DMS79 (cell line): ENCODE measurements at places on chromosomes 3 and 15.

DNA sequence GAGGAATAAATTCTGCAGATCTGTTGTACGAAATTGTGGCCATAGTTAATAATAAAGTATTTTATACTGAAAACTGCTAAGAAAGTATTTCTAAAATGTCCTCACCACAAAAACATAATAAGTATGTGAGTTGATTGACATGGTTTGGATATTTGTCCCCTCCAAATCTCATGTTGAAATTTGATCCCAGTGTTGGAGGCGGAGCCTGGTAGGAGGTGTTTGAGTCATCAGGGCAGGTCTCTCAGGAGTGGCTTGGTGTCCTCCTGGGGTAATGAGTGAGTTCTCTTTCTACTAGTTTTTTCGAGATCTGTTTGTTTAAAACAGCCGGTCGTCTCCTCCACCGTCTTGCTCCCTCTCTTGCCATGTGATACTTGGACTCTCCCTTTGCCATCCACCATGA lies 424.1 kb upstream of the KCNMB2 start:
- DNase-seq = no peak

- no peak for DNase-seq
Observed at GRCh38 chr3:9913601-9914000, 3.3 kb upstream of the IL17RC start.

GRCh38 chr15:75328493-75329314 lies 7.2 kb upstream of the COMMD4 start:
- no peak for DNase-seq

DNA sequence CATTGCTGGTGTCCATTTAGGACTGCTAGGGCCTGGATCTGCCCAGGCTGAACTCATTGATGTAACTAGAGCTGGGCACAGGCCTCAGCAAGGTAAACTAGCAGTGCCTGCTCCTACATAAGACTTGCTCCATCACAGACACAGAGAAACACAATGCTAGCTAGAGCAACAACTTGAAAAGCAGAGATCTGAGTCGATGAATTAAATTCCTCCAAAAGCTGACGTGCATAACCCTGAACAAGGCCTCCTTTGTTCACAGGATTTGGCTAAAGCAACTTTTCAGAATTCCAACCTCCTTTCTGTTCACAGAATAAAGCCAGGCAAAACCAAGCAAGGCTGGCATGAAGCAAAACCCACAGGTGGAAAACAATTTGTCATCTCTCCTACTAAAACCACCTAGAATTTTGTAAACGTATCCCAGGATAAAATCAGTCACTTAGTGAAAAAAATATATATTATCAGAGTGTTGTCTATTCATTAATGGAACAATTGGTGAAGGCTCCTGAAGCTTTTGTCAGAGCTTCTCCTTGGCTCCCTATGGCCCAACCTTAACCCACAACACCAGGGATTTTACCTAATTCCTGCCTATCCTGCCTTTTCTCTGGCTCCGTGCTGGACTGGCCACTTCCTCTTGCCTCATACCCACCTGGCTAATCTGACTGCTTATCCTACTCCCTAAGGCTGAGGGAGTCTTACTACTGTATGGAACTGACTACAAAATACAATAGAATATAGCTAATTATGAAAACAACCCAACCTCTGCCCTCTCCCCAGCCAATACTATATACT lies 39.9 kb downstream of the PLCH1 start:
- DNase-seq = no peak

- DNase-seq = no peak
Observed at GRCh38 chr15:89282631-89283030, 38.9 kb downstream of the FANCI start.

DNA sequence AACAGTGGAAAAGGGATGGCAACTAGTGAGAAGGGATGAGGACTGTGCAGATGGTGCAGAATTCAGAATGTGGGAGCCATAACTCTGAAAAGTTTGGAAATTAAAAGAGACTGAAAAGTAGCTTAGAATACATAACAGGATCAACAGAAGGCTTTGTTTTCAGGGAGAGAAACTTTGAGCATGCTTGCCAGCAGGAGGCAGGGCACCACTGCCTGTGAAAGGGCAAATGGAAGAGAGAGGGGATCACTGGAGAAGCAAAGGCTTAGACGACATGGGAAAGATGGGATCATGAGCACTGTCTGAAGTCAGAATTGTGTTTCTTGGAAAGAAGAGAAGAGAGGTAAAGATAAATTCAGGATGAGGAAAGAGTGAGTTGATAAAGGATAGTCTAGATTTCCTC lies 99.6 kb downstream of the ABI3BP start:
- no peak for DNase-seq

GRCh38 chr15:49620658-49621368 lies at the start of the genes DTWD1 and FAM227B:
TSS of gene DTWD1 (plus strand) at chr15:49621048. CDS start at chr15:49625168, 4,120 bp downstream.
TSS of gene FAM227B (minus strand) at chr15:49620818. CDS start at chr15:49615171, 5,647 bp downstream.
- peak; percentile 71 for DNase-seq

DNA sequence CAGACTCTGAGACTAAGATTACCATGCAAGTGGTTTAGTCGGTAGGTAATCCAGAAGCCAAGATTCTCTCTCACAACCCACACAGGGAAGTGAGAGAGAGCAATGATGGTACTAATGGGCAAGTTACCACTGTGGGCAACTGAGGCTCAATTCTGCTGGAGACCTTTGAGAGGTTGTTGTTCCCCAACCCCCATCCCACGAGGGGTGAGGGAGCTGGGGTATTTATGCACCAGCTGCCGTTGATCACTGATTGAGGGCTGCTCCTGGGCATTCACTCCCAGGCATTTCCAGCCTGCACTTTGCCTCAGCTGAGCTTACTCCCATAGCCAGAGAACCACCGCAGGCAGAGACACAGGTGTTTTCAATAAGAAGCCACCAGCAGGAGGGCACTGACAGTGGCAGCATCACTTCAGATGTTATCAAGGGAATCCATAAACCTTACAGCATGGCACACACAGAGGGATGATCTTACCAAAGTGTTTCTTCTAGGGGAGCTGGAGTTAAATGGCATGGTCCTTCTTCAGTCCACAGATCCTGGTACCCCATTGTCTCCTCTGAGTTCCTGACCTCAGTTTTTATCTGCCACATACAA lies 15.0 kb upstream of the CCDC174 start:
- no peak for DNase-seq

DNA sequence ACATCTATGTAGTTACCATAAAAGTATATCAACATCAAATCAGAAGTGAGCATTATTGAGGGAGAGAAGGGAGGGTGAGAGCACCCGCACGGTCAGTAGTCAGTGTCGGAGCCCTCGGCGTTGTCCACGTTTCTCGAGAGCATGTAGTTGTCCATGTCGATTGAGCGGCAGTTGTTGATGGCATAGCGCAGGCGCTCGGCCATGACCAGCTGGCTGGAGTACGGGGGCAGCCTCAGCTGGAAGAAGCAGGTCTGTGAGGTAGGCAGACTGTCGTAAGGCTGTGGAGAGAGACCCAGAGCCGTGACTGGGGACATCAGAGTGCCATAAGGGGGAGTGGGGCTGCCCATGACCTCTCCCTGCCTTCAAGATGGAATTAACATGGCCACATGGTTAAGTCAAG lies 11.8 kb downstream of the FBXL22 start:
- no peak for DNase-seq

DNA sequence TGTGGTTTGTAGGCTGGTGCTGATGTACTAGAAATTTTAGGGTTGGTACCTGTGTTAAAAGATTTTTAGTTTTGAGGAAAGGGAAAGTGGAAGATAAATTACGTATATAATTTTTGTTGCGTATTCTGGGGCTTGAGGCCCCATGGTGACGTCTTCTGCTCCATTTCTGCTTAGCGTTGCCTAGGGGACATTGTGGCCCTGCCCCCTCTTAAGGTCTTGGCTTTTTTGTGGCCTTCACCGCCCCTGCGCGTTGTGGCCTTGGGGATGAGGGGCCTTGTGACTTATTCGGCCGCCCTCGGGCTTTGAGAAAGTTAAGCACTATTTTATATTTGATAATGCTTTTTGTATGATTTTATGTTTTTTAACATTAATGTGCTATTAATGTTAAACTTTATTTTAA lies 182.0 kb downstream of the KLF13 start:
- DNase-seq = no peak

DNA sequence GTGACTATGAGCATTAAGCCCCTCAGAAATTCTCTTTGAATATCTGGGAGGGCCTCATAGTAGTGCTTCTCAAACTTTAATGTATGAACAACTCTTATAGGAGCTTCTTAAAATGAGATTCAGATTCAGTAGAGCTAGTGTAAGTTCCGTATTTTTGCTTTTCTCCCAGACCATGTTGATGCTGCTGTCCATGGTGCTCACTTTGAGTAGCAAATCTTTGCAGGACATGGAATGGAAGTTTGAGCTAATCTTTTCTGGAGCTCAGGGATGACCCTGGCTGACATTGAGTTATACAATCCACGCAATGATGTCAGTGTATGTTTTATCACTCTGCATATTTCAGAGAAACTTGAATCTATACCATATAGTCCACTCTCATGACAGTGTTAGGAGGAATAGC lies 134.2 kb downstream of the OTOL1 start:
- DNase-seq = no peak

GRCh38 chr3:168121184-168122017 lies 25.7 kb upstream of the GOLIM4 start:
- no peak for DNase-seq

GRCh38 chr3:97432914-97433313 lies 331.6 kb upstream of the ARL6 start:
- DNase-seq = no peak

- no peak for DNase-seq
Observed at GRCh38 chr3:14210290-14210688, 31.7 kb downstream of the LSM3 start.

DNA sequence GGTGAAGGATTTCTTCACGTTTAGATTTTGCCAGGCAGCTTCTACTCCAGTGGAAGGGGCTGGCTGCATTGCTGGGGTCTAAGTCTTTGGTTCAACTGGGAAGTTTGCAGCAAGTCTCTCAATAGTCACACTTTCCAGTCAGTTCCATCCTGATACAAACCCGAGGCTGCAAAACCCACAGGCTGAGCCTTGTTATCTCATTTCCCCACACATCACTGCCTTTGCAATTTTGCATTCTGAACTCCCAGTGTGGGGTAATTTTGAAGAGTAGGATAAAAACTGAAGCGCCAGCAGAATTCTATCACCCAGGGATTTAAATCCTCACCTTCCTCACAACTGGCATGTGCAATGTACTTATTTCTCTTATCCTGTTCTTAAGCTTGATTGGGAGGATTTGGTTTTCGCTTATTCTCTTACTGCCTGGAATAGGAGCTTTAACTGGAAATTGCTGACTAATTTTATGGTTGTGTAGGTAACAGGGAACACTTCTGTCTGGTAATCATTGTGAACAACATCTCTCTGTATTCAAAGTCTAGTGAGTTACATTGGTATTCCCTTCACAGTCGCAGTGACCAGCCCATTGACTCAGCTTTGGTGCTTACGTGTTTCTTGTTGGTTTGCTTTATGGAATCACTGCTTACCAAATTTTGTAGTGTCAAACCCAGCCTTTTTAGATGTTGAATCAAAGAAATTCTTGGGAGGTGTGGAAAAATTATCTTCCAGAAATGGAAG lies 142.0 kb upstream of the TOPAZ1 start:
- no peak for DNase-seq

- no peak for DNase-seq
Observed at GRCh38 chr3:41900265-41900664, 61.6 kb downstream of the ULK4 start.

DNA sequence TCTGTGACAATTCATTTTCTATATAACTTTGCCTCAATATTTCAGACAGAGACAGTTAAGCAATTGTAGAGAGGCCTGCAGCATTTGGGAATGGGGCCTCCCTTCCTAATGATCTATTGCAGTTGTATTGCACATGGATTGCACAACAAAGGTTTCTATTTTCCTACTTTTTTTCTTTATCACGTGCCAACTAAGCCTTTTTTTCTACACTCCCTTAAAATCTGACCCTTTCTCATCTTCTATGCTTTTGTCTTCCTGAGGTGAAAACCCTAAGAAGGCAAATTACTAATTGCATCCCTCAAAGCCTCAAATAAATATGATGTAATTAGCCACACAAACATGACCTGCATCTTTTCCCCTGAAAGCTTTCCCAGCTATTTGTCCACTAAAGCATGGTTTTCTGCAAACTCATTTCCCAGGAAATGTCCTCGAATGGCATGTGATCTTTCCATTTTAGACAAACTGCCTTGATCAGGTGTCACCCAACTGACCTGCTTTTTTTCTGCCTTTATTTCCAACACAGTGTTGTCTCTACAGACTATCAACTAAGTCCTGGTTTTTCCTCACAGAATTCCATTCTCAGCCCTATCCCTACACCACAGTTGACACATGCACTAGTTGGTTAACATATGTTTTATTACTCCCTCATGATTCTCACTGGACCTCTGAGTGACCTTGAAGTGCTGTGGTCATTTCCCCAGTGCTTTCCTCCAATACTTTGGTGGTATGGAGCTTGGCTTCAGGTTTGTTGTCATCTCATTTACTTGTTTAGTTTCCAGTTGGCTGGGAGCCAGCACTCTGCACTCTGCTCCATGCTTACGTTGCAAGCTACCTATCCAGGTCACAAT lies 31.9 kb upstream of the TSC22D2 start:
- no peak for DNase-seq

GRCh38 chr15:98530570-98530969 lies 117.8 kb upstream of the IGF1R start:
- DNase-seq = no peak

- no peak for DNase-seq
Observed at GRCh38 chr3:168052515-168052914, 43.2 kb downstream of the GOLIM4 start.

DNA sequence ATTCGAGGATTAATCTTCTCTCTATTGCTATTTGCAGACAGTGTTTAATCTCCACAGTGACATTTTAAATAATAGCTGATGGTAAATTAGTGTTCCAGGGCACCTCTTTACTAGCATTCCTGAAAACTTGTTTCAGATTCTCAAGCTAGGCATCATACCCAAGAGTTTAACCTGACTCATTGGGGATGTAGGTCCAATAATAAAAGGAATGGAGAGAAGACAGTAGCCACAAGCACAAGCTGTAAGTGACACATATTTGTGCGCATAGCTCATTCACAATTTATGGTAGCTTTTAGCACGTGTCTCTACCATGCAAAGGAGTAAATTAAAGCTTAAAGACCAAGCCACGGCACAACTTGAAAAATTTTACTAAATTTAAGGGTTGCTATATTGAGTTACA lies 171.3 kb upstream of the FAM3D start:
- no peak for DNase-seq

DNA sequence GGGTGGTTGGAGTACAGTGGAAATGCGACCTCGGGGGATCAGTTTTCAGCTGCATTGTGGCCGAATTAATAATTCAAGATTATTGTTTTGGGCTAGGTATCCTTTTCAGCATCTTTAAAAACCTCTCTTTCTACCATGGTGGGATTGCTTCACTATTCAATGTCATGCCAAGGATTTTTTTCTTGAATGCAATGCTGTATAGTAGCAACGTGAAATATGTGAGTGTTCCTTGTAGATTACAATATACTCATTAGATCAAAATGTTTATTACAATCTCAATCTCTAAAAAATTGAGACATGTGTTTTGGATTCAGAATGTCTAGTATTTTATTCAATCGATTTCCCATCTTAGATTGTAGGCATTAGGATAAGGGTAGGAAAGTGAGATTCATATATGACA lies 586.5 kb upstream of the TBL1XR1 start:
- no peak for DNase-seq

DNA sequence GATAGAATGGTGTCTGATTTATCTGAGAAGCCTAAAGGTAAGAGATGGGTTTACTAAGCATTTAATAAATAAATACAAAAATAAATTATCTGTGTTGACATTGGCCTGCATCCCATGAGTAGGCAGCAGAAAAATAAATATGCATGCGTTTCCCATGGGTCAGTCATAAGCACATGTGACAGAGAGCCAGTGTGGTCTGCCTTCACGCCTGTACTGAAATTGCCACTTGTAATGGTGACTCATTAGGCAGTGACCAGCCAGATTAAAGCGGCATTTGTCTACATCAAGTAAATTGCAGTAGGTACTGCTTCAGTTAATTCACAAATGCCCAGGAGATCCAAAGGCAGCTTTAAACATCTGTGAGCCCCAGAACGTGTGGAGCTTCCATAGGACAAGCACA lies 399.6 kb downstream of the NAALADL2 start:
- DNase-seq = no peak
